CD8-positive, alpha-beta T cell (primary cell): ENCODE measurements at places on chromosomes 6 and 20. TPM values are rescaled to one million over a fixed set of nuclear protein-coding genes. Genes with fewer than 3 reads are reported as not detected.

The MUCL3 gene
- not detected for total RNA-seq

The GMEB2 gene
- total RNA-seq: 33.8 TPM

The LYRM2 gene
- 16.7 TPM for total RNA-seq

The DUSP15 gene
- total RNA-seq: not detected

The REM1 gene
- not detected for total RNA-seq

The MACROD2 gene
- total RNA-seq: not detected

The FAM184A gene
- total RNA-seq: 0.50 TPM

The RAET1L gene
- total RNA-seq: not detected

The PNLDC1 gene
- not detected for total RNA-seq

The MYCT1 gene
- total RNA-seq: not detected

The HLA-DOB gene
- total RNA-seq: 13.4 TPM

The SLC13A3 gene
- 0.14 TPM for total RNA-seq
